ENCODE measurements at places on chromosomes 3 and 15.

- no peak for DNase-seq
Measured at GRCh38 chr3:37737134-37737533, 124.5 kb upstream of the CTDSPL start.

DNA sequence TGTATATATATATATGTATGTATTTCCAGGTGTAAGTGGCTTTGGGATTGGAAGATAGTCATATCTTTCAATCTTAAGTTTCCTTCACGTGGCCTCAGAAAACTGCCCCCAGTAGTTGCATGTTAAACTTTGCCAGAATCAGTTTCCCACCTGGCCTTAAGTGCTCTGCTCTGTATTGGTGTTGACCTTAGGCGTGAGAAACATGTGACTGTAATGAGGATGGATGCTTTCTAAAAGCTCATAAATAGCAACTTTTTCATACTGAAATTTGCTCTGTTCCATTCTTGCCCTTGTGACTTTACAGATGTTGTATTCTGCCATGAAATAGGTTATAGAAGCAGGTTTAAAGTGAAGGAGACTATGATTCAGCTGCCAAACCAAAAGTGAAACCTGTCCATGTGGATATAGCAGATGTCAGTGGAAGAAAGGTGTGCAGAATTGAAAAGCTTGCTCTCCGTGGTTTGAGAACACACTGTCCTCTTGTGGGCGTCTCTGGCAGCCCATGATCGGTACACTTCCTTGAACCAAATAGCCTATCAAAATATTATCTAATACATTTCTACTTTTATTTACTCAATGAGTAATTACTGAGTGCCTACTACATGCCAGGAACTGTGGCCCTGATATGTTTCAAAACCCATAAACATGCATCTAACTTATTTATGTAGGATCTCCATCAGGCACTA lies 15.8 kb downstream of the SCG5 start:
- DNase-seq = no peak

DNA sequence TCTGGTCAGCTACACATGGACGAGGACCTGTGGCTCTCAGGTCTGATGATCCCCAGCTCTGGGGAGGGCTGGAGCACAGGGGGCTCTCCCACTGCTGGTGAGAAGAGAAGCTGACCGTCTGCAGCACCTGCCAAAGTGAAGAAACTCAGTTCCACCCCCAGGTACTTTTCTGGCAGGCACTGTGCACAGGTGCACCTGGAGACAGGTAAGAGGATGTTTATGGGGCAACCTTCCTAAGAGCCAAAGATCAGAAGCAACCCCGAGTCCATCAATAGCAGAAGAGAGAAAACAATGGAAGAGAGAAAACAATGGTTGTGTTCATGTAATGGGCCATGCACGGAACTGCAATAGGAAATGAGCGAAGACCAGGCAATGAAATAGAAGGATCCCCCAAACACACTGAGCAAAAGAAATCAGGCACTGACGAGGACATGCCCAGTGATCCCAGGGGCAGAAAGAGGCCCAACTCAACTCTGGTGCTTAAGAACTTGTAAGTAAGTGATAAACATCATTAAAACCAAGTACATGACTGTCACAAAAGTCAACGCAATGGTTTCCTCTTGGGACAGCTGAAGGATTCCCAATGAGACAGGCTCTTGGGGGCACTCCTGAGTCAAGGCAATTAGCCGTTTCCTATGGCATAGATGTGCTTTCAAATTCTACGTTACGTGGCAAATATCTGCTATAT lies 95.0 kb upstream of the ALDH1A3 start:
- no peak for DNase-seq

GRCh38 chr15:38035701-38036100 lies 101.3 kb downstream of the TMCO5A start:
- DNase-seq = no peak

DNA sequence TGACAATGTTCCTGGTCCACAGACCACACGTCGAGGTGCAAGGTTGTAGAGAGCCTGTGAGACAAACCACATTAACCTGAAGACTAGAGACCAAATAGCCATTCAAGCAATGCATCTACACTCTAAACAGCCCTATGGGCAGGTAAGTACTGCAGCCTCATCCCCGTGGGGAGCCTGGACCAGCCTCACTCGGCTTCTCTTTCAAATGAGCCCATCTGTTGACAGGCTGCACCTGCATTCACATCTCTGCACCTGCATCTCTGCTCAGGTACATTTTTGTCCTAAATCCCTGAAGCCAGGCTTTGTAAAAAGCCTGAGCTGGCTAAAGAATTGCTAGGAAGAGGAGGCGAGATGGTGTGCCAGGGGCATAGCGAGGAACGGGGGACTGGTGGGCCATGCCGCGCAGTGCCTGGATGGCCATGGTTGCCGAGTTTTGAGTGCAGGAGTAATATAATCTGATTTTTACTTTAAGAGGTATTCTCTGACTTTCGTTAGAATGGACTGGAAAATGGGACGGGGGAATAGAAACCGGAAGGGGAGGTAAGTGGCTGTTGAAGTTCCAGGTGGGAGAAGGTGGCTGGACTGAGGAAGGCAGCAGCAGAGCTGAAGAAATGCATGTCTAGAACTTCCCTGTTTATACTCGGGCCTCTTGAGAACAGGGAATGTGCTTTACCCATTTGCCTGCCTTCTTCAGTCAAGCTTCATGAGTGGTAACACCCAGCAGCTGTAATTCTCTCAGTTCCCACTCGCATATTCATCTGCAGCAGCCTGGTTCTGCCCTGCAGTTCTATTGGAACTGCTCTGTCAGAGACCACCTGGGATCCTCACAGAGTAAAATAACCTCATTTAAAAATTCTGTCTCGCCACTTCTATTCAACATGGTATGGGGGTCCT lies 226.4 kb downstream of the OPA1 start:
- DNase-seq = no peak

DNA sequence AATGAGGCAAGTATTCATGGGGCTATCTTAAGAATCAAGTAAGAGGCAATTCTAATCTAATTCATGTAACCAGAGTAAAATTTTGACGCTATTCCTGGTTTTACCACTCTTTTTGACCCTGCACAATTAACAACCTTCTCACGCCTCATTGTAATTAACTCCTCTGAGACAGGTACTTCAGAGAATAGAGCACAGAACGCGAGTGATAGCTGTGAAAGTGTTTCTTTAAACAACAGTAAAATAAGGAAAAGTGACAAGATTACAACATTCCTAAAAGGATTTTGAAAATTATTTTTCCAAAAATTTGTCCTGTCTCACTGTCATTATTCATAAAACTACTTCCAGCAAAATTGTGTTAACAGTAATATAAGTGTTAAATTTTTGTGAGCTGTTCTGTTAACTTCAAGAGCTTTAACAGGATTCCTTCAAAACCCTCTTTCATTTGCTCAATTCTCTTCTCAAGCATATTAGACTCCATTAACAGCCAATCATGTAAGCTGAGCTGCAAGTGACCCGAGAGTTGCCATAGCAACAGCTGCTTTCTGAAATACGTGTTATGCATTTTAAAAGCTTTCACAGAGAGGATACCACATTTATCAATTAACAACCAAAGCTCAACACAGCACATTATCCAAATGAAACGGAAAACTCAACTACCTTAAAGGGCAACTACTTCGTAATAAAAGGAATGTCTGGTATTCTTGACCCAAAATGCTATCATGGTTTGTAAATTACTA lies 93.1 kb downstream of the STAG1 start:
- DNase-seq = no peak

GRCh38 chr3:30679045-30679444 lies 72.6 kb downstream of the TGFBR2 start:
- no peak for DNase-seq

GRCh38 chr3:126208606-126209256 lies 28.3 kb upstream of the ALDH1L1 start:
- DNase-seq = no peak

GRCh38 chr3:196707566-196707965 lies 4.5 kb downstream of the CEP19 start:
- no peak for DNase-seq

GRCh38 chr3:127794402-127794801 lies 27.9 kb downstream of the MGLL start:
- no peak for DNase-seq

- no peak for DNase-seq
Measured at GRCh38 chr3:170868577-170869238, 1.3 kb downstream of the RPL22L1 start.

- no peak for DNase-seq
Measured at GRCh38 chr3:51637144-51637940, 33.7 kb upstream of the TEX264 start.

DNA sequence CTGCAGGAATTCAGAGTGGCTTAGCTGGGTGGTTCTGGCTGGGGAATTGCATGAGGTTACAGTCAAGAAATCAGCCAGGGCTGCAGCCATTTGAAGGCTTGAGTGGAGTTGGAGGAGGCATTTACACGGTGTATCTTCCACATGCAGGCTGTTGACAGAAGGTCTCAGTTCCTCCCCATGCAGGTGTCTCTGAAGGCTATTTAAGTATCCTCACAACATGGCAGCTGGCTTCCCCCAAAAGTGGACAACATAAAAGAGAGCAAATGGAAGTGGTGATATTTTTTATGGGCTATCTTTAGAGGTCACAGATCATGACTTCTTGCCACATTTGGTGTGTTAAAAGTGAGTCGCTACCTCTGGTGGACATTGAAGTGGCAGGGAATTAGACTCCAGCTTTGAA lies 60.1 kb upstream of the SPRED1 start:
- no peak for DNase-seq

- no peak for DNase-seq
Measured at GRCh38 chr3:176953106-176954060, 243.9 kb downstream of the TBL1XR1 start.

DNA sequence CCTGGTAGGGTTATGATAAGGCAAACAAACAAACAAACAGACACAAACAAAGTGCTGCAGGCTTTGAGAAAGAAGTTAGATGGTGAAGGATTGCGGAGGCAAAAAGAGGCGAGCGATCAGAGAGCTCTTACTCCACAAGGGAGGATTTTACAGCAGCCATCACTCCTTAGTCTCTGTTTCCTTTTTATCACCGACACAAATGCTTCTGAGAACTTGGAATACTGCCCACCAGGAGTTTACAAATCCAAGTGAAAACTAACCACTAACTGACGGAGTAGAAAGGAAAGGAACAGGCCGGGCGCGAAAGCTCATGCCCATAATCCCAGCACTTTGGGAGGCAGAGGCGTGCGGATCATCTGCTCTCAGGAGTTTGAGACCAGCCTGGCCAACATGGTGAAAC lies 35.6 kb upstream of the GPR160 start:
- no peak for DNase-seq
